OCI-M1 (cell line): ENCODE measurements at places on chromosomes 7 and 10.

DNA sequence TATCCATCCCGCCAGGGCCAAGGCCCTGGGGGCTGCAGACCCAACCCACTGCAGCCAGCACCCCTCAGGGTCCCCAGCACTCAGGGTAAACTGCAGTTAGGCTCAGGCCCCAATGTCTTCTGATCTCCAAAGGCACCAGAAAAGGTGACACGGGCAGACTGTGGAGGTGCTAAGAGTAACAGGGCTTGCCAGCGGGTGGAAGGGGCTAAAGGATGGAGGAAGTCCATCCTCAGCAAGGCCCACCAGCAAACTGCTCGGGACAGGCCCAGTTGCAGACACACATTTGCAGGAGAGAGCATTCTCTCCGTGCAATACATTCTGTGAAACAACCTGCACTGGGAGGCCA is 95.6 kb upstream of the DDC start:
- no peak for DNase-seq

GRCh38 chr10:43647576-43647975 is 1.1 kb downstream of the ZNF32 start:
- no peak for DNase-seq

DNA sequence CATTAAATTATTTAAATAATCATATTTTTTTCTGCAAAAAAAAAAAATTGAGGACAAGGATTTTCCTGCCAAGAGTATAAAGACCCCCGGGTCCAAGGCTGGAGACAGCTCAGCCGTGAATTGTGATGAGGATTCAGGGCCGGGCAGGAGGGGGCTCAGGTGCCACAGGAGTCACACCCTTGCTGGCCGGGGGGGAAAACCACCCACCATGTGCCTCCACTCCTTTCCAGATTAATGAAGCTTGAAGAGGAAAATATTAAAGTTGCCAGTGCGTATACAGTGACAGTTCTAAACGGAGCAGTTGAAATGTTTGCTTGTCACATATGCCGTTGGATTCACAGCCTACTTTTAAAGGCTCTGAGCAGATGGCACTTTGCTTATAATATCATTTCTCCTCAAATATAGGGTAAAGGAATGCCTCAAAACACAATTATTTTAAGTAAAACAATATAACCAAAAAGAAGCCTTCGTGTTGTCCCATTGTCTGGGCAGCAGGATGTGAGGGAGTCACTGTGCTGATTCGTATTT is 49.6 kb downstream of the ADARB2 start:
- no peak for DNase-seq

GRCh38 chr7:87596136-87596535 is 4.5 kb downstream of the ABCB1 start:
- no peak for DNase-seq

DNA sequence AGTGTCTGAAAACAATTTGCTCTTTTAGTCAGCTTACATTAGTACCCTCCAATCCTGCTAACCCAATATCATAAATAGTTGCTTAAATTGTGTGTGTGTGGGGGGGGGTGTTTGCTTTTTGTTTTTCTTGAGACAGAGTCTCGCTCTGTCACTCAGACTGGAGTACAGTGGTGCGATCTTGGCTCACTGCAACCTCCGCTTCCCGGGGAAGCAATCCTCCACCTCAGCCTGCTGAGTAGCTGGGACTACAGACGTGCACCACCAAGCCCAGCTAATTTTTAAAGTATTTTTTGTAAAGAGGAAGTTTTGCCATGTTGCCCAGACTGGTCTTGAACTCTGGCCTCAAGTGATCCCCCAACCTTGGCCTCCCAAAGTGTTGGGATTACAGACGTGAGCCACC is 73.5 kb upstream of the PDLIM1 start:
- DNase-seq = no peak

- DNase-seq = no peak
Measured at GRCh38 chr7:28107960-28108359, 72.6 kb downstream of the JAZF1 start.

- DNase-seq = no peak
Measured at GRCh38 chr10:102982296-102982695, 64.2 kb downstream of the CNNM2 start.

GRCh38 chr10:48667960-48668590 is 16.6 kb upstream of the WDFY4 start:
- no peak for DNase-seq

DNA sequence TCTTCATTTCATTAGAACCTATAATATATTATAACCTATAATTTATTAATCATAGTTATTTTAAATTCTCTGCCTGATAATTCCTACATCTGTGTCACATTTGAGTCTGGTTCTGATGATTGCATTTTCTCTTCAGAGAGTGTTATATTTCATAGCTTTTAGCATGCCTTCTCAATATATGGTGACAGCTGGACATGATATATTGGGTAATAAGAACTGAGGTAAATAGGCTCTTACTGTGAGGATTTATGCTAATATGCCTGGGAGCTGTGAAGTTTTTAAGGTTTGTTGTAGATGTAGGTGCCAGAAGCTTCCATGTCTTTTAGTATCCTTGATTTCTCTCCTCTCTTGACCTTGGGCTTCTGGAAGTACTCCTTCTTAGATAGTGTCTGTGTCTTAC is 325.9 kb upstream of the SEMA3D start:
- DNase-seq = no peak

DNA sequence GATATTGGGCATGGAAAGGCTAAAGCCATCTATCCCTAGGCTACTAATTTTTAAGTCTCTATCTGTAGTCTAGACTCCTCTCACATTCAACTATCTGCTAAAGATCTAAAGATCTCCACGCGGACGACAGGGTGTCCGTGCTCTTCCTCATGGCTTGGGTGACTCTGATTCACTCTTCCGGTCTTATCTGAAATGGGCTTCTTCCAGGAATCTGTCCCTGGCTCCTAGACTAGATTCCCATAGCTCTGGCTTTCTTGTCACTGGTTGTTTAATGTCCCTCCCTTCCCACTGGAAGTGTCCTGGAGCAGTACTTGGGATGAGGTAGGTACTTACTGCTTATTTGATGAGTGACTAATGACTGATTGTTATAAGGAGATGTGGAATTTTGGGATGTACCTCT is 62.0 kb upstream of the PODXL start:
- no peak for DNase-seq
